ENCODE measurements at places on chromosomes 6 and 20.

DNA sequence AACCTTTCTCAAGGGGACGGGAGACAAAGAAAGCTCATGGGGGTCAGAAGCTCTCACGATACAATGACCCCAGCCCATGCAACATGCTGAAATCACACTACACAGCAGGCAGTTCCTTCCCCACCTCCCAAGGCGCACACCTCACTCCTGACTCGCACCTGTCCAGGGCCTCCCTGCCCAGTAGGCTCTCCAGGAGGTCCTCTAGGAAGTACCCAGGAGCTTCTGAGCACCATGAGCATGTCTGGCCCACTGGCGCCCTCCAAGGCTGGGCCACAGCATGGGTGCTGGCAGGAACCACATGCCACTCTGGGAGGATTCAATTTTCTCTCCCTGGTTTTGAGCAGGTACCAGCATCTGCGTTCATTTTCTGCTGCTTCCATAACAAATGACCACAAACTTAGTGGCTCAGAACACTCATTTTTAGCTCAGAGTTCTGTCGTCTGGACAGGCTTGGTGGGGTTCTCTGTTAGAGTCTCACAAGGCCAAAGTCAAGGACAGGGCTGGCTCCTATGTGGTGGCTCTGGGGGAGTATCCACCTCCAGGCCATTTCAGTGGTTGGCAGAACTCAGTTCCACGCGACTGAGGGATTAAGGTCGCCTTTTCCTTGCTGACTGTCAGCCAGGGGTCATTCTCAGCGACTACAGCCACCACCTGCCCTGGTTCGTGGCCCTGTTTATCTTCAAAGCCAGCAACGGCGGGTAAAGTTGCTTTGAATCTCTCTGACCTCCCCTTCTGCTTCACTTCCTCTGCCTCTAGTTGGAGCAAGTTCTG, 32.7 kb downstream of the ACSS1 start:
- peak; percentile 14 for DNase-seq

DNA sequence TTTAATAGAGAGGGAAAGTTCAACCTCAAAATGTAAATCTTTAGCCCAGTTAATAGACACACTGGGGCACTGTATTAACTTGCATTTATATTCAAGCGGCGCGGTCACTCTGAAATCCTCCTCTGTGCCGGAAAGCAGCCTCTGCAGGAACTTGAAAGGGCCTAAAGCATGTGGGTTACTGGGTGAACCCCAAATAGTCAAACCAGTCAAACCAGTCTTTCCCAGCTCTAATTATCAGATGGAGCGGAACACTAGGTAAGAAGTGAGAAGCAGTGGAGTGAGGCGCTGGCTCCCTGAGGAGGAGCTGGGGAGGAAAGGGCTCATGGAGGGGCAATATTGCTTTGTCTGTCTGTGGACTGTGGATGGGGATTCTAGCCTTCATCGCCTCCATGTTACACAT, 531.3 kb downstream of the QKI start:
- DNase-seq = no peak

DNA sequence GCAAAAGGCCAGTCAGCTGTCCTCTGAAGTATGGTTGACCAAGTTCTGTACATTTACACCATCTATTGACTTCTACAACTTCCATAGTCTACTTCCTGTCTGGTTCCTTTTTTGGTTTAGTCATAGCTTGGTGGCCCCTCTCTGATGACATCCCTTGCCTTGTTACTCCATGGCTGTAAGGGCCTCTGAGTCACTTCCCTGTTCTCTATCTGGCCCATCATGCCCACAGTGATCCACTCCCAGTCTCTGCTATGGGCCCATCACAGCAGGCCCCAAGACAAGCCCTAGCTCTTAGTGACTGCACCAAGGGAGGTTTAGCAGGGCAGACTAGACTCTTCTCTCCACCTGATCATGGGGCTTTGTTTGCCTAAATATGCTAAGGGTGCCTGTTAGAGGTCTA, 441.6 kb downstream of the HACE1 start:
- DNase-seq = no peak

DNA sequence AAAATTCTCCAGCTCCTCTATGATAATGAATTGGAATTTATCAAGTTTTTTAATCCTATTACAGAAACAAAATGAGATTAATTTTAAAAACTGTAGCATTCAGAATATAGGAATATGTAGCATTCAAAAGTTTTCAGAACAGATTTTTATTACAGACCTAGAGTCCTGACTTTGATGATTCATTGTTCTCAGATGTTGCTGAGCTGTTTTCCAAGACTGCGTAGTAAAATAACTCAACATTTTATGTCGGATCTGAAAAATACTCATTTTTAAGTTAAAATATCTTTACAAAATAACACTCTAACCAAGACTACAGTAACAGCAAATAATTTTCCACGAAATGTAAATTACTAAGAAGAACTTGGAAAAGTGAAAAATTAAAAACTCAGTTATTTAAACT, 67.1 kb downstream of the SYCP2 start:
- DNase-seq = no peak

Measured in pancreas (tissue), 10 donors.